ENCODE measurements at places on chromosomes 2 and 18. TPM values are rescaled to one million over a fixed set of nuclear protein-coding genes. Genes with fewer than 3 reads are reported as not detected.

The SCYGR4 gene
- polyA plus RNA-seq: not detected

The DCTN1 gene
- polyA plus RNA-seq: 90.2 TPM

The G6PC2 gene
- polyA plus RNA-seq: not detected

The C2orf72 gene
- not detected for polyA plus RNA-seq

The MBD2 gene
- polyA plus RNA-seq: 27.2 TPM

The CYP26B1 gene
- polyA plus RNA-seq: not detected

The MCEE gene
- polyA plus RNA-seq: 21.8 TPM

The RAPGEF4 gene
- not detected for polyA plus RNA-seq

The ROCK2 gene
- 15.5 TPM for polyA plus RNA-seq

The AAMP gene
- polyA plus RNA-seq: 86.1 TPM

The IL18RAP gene
- 14.2 TPM for polyA plus RNA-seq

The ABCG5 gene
- polyA plus RNA-seq: not detected

The PAX3 gene
- polyA plus RNA-seq: not detected

The ASXL3 gene
- polyA plus RNA-seq: not detected

The C2orf15 gene
- 4.7 TPM for polyA plus RNA-seq

The REG3A gene
- not detected for polyA plus RNA-seq

The B3GNT7 gene
- 0.14 TPM for polyA plus RNA-seq

The SATB2 gene
- polyA plus RNA-seq: not detected

The SLC4A5 gene
- 0.13 TPM for polyA plus RNA-seq

The SLC30A3 gene
- polyA plus RNA-seq: not detected

The RPRM gene
- polyA plus RNA-seq: not detected

The CXCR4 gene
- 569 TPM for polyA plus RNA-seq

The CRYGC gene
- polyA plus RNA-seq: not detected

The GRHL1 gene
- 0.12 TPM for polyA plus RNA-seq

Data from CD8-positive, alpha-beta memory T cell (primary cell).